ENCODE measurements at places on chromosomes 2 and 18.

- DNase-seq: no peak
Observed at GRCh38 chr2:128664499-128664971, 345.9 kb upstream of the HS6ST1 start.

DNA sequence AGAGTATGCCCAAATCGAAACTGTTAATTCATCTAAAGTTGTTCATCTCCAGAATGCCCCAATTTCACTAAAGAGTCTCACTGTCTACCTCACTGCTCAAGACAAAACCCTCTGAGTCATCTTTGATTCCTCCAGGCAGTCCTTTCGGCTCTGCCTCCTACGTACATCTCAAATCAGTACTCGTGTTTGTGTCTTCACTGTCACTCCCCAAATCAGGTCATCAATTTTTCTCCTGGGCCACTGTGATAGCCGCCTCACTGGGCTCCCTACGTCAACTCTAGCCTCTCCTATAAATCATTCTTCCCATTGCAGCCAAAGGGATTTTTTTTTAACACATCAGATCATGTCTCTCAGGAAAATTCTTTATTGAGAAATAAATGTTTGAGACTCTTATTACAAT is 42.1 kb upstream of the TTC39C start:
- no peak for DNase-seq

DNA sequence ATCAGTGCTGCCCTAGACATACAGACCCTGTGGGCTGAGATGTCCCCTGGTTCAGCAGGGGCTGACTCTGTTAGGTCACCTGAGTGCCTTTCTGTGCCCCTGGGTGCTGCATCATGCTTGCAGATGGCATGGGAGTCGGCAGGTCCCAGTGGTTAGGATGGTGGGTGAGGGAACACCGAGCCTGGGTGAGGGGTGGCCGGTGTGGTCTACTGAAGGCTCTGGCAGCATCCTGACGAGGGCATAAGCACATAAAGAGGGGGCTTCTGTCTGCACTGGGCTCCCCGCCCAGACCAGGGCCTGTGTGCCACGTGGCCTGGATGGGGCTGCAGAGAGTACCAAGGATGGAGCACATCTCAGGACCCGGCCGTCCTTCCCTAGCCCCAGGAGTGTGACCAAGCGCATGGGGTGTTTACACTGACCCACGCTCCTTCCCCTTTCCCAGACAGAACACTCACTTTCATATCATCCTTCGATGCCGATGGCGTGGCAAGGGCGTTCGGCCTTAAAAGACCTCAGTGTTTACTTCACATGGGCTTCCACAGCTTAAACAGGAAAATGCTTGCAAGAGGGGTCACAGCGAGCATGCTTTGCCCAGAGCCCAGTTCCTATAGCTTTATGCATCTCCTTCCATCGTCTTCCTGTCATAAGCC is 115.1 kb downstream of the STPG4 start:
- no peak for DNase-seq

GRCh38 chr2:99821039-99821438 is 321.4 kb downstream of the AFF3 start:
- DNase-seq: no peak

DNA sequence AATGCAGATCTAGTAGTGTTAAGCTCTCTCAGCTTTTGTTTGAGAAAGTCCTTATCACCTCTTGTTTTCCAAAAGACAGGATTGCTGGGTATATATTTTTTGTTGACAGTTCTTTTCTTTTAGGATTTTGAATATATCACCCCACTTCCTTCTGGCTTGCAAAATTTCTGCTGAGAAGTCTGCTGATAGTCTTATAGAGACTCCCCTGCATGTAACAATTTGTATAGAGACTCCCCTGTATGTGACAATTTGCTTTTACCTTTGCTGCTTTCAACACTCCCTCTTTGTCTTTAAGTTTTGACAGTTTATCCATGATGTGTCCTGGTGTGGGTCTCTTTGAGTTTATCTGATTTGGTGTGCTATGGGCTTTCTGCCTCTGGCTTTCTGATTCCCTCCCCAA is 115.0 kb upstream of the CCDC85A start:
- DNase-seq: no peak

GRCh38 chr2:96131152-96131812 is 7.0 kb downstream of the ASTL start:
- no peak for DNase-seq

GRCh38 chr18:59906203-59906602 is 6.4 kb downstream of the PMAIP1 start:
- no peak for DNase-seq

GRCh38 chr18:59273759-59274532 is 692 bp upstream of the RAX start:
- no peak for DNase-seq

- DNase-seq: no peak
Observed at GRCh38 chr2:114022360-114023085, 132.6 kb downstream of the ACTR3 start.

DNA sequence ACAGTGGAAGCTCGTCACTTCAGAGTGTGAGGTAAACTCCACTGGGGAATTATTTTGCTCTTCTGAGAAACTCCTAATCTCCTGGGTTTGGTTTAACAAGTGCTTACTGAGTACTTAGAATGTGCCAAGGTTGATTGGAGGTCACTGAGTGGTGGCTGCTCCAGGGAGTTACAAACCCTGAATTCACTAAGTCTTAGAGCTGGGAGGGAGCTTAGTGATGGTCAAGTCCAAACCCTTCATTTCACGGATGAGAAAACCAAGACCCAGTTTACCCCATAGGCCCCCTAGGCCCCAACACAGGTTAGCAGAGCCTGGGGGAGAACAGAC is 52.0 kb downstream of the SLC4A5 start:
- DNase-seq: no peak

GRCh38 chr2:190646780-190647522 is 1.9 kb upstream of the NAB1 start:
- no peak for DNase-seq

- DNase-seq: no peak
Observed at GRCh38 chr2:148259674-148260073, 238.8 kb downstream of the MBD5 start.

GRCh38 chr18:5710235-5710634 is 166.4 kb upstream of the EPB41L3 start:
- DNase-seq: no peak

DNA sequence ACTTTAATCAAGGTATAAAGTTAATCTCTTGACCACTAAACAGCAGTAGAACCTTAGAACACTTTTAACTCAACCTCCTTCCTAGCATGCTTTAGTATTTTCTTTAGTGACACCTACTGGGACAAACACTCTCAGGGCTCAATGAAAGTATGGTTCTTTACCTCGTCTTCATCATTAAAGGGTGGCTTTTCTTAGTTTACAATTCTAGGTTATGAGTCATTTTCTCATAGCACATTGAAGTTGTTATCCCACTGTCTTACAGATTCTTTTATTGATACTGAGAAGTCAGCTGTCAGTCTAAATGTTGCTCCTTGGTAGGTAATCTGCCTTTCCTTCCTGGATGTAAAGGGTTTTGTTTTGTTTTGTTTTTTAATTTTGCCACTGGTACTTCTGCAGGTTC is 38.0 kb downstream of the SIGLEC15 start:
- DNase-seq: no peak
